ENCODE measurements at places on chromosomes 4 and X.

DNA sequence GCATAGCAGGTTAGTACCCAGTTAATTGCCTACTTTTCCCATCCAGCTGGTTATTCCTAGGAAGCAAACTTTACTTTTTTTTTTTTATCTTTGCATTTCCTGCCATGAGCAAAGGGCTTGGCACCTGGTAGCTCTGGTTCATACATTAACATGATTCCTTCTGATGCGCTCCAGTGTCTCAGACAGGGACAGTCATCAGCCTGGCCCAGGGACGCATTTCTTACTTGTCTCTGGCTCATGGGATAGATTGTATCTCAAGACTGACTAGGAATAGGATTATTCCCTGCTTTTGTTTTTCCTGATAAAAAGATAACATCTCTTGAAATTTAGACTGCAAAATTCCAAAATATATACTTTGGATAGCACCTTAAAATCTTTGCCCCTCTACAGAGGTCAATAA lies 571.5 kb upstream of the TENM3 start:
- no peak for DNase-seq

DNA sequence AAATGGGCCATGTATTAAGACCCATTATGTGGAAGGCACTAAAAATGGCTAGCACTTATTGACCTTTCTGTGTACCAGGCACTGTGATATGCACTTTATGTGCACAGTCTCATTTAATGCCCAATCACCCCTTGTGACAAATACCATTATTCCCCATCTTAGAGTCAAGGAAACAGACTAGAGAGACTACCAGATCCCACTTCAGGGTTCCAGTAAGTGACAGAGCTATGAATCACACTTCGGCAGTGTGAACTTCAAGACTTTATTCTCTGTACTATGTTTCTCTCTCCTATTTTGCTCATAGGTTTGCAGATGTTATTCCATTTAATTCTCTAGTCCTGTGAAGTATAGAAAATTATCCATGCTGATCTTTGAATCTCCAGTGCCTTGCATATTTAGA lies 107.0 kb downstream of the NFKB1 start:
- DNase-seq = no peak

DNA sequence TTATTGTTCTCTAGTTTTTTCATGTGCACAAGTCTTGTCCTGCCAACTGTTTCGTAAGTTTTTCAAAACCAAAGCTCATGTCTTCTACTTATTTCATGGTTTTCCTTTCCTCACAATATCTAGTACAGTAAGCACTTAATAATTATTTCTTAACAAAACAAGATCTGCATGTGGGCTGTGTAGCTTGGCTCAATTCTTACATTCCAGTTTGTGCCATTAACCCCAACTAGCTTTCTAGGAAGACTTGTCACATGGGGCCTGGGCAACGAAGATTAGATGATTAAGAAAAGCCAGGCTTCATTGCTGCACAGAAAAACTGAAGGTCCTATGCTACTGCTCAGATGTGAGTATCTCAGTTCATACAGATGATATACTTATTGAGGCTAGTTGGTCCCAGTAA lies 155.3 kb upstream of the TEX13A start:
- no peak for DNase-seq

- no peak for DNase-seq
Measured at GRCh38 chr4:182869697-182870096, 47.5 kb downstream of the DCTD start.

All from NT2/D1 (cell line).